ENCODE measurements at places on chromosomes 4 and X.

DNA sequence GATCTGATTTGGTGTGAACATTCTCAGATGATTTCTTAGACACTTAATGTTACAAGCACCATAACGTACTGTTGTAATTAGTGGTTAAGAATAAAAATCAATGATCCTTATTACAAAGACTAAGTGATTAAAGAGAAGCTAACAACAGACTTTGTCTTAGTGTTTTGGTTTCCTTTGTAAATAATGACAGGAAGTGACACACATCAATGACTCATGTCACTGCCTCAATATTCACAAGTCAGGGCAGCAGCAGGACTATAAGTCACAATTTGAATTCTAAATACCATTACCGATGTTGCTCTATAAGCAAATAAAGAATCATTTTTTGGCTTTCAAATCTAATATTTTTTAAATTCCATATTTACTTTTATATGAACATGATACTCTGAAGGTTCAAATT is 115.8 kb upstream of the FAT4 start:
- no peak for DNase-seq

- no peak for DNase-seq
These were observed 44.2 kb upstream of the SCRG1 start for GRCh38 chr4:173443121-173443520.

DNA sequence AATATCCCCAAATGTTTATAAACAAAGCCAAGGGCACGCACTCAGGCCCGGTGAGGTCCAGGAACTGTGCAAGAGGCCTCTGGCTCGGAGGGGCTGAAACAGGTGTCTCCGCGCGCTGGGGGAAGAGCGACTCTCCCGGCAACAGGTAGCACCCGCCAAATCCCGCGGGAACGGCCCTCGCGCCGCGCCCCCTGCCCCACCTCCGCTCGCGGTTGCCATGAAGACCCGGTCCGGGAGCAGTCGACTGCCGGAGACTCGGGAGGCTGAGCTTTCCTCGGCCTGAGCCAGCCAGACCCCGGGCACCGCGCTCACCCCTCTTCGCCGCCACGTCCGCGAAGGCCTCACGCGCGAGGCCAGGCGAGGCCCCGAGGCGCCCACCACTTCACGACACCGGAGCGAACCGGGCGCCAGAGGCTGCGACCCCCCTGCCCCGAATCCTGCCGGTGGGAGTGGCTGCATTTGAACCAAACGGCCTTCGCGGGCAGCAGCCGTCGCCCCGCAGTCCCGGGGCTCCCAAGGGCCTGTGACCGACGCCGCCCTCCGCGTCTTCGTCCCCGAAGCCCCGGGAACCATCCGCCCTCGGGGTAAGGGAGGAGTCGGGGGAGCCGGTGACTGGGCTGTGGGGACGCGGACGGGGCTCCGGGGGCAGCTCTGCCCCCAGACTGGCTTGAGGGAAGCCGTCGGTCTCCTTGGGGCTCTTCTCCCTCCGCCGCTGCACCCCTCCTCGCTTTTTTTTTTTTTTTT is at the start of gene NSUN7:
Gene NSUN7 (plus strand): TSS at position 239 of the 744 bp plus-strand sequence. CDS start 739 bp downstream, outside the sequence.
- no peak for DNase-seq

GRCh38 chr4:124055896-124056295 is 656.6 kb downstream of the ANKRD50 start:
- no peak for DNase-seq

- DNase-seq = no peak
These were observed 26.0 kb downstream of the AIFM1 start for GRCh38 chrX:130139474-130140201.

DNA sequence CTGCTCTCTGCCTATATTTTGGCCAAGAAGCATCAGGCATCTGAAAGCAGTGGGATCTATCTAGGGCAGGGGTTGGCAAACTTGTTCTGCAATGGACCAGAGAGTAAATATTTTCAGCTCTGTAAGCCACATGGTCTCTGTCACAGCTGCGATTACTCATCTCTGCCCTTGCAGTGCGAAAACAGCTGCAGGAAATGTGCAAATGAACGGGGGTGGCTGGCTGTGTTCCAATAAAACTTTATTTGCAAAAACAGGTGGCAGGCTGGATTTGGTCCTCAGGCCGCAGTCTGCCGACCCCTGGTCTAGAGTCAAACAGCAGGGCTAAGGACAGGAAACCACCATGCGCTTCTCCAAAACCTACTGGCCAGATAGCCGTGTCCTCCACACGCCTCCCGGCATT is 48.6 kb downstream of the ACOX3 start:
- peak; percentile 37 for DNase-seq

- DNase-seq = no peak
These were observed 141.1 kb upstream of the WDFY3 start for GRCh38 chr4:85107553-85107952.

DNA sequence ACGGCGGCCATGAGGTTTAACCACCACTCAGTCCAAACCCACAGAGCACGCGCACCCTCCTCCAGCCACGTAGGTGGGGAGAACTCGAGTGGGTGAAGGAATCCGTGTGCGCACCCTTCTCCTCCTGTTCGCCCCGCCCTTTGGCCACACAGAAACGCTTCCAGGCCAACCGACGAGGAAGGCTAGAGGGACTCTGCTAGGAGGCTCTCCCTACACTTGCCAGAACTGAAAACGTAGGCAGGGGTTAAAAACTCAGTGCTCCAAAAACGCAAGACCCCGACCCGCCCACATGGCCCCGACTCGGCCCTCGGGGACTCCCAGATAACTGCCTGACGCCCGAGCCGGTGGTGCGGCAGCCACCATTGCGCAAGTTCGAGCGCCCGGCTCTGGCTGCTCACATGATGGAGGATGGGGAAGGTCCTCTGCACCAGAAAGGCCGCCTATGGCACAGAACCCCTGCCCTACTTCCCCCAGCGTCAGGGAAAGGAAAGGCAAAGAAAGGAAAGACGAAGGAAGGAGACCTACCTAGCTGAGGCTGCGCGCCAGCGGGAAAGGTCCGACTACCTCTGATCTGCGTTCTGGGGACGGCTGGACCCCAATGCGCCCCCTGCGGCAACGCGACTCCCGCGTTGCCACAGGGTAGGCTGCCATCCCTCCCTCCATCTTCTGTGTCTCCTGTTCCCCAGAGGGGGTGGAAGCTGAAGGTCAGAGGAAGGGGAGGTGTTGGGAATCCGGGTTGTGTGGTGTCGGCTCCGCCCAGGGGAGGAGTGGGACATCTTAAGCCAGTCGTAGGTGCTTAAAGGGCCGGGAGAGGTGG is 201.9 kb upstream of the AGTR2 start:
- peak; percentile 14 for DNase-seq

DNA sequence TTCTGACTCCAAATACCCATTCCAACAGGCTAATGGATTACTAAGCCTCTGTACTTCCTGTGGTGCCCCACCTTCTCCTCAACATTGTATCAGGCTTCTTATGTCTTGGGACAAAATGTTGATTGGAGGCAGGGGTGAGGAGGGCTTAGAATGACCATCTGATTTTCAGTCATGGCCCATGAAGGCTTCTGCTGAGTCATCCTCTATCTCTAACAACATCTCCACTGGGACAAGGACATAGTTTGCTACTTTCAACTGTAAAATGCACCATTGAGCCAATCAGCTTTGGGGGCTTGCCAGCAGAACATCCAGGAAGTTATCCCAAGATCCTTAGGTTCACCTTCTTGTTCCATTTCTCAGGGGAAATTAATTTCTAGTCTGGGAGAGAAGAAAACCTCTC is 29.5 kb downstream of the MAGEB17 start:
- DNase-seq = no peak

DNA sequence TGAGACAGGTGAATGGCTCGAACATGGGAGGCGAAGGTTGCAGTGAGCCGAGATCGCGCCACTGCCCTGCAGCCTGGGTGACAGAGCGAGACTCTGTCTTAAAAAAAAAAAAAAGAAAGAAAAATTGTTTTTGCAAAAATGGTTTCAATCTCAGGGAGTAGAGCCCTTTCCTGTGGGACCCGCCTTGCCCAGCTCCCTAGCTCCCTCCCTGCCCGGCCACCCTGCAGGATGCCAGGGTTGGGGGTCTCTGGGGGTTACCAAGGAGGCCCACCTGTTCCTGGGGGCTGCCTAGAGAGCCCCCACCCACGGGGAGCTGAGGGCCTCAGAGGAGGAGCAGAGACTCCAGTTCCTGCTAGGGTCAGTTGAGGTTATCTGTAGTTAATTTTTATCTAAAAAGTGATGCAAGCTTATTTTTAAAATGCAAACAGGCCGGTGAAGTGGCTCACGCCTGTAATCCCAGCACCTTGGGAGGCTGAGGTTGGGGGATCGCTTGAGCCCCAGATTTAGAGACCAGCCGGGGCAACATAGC is 18.7 kb upstream of the PLCXD1 start:
- no peak for DNase-seq

DNA sequence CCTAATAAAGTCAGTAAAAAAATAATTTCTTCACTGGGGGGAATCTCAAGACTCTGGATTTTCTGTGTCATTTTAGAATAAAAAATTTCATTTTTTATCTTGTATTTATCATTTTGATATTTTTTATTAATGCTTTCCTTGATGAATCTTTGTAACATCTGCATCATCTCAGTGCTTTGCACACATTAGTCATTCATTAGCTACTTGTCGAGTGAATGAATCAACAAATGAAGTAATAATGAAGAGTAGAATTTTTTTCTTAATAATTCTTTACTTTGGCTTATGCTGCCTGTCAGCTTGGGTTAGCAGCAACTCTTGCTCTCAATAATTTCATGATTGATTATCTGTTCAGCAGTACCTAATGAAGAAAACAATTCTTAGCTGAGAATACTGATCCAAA is 530.8 kb downstream of the GRXCR1 start:
- DNase-seq = no peak

DNA sequence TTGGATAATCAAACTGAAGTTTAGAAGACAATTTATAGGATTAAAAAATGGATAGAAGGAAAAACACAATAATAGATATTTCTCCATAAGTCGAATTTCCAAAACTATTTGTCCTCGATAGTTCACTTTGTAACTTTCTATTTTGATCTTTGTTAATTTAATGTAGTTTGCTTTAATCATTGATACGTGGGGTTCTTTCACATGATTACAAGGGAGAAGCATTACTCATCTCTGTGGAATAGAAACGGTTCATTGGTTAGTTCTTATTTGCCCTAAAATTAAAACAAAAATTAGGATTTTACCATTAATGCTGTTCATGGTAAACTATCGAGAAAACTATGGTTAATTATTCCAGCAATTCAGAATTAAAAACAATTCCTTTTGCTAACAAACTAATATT is 2.1 kb downstream of the TET2 start:
- DNase-seq = no peak

GRCh38 chr4:41967392-41967791 is 14.2 kb upstream of the DCAF4L1 start:
- DNase-seq = no peak

DNA sequence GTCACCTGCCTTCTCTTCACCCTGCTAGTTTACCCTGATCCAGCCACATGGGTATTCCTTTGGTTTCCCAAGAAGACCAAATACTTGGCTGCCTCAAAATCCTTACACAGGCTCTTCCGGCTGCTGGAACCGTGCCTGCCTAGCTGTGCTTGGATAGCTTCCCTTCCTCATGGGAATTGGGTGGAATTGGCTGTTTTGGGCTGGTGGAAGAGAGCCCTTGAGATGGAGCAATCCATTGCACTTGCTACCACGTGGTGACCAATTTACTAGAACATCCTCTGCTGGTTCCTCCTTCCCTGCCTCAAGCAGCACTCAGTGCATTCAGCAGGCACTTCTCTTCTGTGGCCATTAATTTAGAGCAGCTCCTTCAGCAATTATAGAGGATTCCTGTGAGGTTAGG is 119.3 kb upstream of the AP1S2 start:
- no peak for DNase-seq

DNA sequence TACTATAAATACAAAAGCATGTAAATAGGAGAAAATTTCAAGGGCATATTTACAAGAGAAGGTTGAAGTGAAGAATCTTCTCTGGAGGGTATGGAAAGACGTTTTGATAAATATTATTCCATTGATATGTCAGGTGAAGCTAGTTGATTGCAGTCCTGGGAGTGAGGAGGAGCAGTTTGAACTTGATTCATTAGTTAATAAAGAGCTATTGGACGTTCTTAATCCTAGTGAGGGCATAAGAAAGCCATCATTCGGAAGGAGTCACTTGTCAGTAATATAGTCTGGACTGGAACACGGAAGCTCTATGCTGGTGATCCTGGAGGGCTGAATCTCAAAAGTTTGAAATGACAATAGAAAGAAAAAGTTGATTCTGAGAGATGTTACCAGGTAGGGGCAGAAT is 455.1 kb downstream of the PACRGL start:
- DNase-seq = no peak

GRCh38 chr4:149031399-149031798 is 589.2 kb upstream of the NR3C2 start:
- no peak for DNase-seq

GRCh38 chr4:141435446-141436225 is 200.7 kb upstream of the IL15 start:
- no peak for DNase-seq

DNA sequence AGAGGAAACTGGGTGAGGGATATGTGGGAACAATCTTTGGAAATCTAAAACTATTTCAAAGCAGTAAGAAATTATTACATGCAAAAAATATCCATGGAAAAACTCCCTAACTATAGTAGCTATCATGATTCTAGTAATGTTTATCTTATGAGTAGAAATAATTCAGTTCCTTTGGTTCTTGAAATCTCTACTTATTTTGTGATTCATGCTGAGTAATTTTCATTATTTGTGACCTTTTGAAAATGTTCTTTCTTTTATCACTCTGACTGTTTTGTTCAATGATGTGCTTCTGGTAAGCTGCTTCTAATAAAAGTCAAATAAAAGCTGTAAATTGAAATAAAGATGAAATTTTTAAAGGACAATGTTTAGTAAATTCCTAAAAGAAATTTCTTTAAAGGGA is 40.4 kb upstream of the MAGEB10 start:
- DNase-seq = no peak

GRCh38 chrX:42615161-42615563 is 162.8 kb downstream of the PPP1R2C start:
- DNase-seq = no peak

- no peak for DNase-seq
These were observed 14.7 kb upstream of the GRIA3 start for GRCh38 chrX:123169247-123169901.

DNA sequence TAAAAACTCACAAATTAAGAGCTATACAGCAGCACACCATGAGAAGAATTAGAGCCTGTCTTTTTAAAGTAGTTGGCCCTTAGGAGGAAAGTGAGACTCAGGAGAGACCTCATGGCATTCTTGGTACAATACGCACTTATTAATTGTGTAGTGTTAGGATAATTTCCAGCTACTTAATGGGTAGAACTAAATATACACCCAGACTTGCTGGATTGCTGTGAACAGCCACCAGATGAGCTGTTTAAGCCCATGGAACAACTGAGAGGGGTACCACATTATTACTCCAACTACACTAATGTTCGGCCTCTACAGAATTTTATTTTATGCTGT is 13.6 kb downstream of the MFAP3L start:
- no peak for DNase-seq

- DNase-seq = no peak
These were observed 23.1 kb downstream of the DMD start for GRCh38 chrX:33188286-33188685.

Measured in caudate nucleus (tissue), 63 donors.